ENCODE measurements at places on chromosomes 5 and 9.

- DNase-seq, result no peak
Measured at GRCh38 chr9:123866497-123866896, 63.4 kb downstream of the DENND1A start.

DNA sequence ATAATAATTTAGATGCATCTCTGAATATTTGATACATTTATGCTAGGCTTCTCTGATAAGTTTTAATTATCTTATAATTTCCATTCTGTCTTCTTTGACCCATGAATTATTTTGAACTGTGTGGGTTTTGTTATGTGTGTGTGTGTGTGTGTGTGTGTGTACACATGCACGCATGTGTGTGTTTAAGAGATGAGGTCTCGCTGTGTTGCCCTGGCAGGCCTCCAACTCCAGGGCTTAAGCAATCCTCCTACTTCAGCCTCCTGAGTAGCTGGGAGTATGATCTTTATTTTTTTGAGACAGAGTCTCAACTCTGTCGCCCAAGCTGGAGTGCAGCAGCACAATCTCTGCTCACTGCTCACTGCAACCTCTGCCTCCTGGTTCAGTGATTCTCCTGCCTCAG lies 75.4 kb downstream of the NDUFAF2 start:
- no peak for DNase-seq

DNA sequence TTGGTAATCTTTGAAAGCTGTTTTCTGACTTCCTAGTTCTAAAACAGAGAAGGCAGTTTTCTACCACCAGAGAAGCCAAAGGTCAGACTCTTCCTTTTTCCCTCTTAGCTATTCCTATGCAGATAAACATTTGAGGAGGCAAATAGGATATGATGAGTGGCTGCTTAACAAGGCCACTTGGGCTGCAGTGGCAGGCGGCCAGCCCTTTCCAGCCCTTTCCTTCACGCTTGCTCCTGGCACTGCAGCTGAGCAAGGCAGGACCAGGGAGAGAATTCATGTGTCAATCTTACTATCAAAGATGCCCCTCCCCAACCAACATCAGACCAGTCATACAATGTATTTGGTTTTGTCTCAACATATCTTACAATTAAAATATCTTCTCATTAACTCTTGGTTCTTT lies 36.8 kb upstream of the RNF38 start:
- DNase-seq, result no peak

- DNase-seq, result no peak
Measured at GRCh38 chr5:82445726-82446335, 167.7 kb upstream of the RPS23 start.

- no peak for DNase-seq
Measured at GRCh38 chr9:19378164-19378563, 1.9 kb downstream of the RPS6 start.

- no peak for DNase-seq
Measured at GRCh38 chr9:90112788-90113187, 508.0 kb downstream of the GADD45G start.

Measured in stimulated activated naive CD4-positive, alpha-beta T cell treated with Interleukin-2 at 50 U/mL for 16 hours (primary cell).